ENCODE measurements at places on chromosomes 6 and 20. TPM values are rescaled to one million over a fixed set of nuclear protein-coding genes. Genes with fewer than 3 reads are reported as not detected.

- DNase-seq = peak; percentile 26
These were observed 145.5 kb upstream of the LAMP5 start for GRCh38 chr20:9368893-9369292.

DNA sequence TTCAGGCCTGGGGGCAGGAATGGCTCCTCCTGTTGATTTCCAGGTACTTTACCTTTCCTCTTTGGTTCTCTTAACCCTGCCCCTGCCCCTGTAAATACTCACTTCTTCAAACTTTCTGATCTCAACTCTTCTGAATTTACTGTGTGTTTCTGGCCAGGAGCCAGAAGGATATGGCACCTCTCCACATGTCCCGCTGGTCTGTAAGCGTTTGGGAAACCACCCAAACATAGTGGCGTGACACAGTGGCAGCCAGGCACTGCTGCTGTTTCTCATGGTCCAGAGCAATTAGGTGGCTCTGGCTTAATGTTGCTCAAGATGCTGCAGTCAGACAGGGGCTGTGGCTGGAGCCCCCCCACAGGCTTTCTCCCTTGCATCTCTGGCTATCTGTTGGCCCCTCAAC lies 374.5 kb downstream of the RNGTT start:
- DNase-seq = no peak

GRCh38 chr20:64111841-64112641 lies 4.7 kb upstream of the NPBWR2 start:
- no peak for DNase-seq

- DNase-seq = no peak
These were observed 15.9 kb downstream of the BCL2L1 start for GRCh38 chr20:31706607-31707257.

DNA sequence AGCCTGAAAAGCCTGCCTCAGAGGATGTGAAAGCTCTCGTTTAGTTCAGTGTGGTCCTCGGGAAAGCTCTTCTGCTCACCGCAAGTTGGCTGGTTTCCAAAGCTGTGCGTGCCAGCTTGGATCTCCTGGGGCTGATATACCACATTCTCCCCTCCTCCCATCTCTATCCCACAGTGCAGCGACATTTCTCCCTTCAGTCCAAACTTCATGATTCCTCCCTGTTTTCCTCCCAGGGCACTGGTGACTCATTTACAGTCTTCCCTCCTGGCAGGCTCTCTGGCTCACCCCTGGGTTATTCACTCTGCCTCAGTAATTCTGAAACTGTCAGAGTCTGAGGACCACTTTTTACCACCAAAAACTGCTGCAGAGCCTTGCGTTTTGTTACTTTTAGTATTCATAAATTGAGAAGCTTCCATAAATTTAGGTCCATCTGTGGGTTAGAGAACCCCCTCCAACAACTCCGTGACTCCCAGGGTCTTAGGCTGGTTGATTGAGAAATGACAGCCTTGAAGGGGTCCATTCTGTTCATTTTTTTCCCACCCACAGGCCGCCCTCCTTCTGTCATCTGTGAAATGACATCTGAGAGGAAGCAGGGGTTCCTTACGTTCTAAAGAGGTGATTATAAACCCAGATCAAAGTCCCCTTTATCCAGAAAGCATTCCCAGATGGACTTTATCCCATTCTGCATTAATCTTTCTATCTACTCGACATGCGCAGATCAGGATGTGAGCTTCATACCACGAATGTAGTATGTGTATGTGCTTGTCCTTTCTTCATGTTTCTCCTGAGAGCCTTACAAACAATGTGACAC lies 6.1 kb downstream of the TRIM10 start:
- DNase-seq = no peak

GRCh38 chr20:41133709-41134361 lies 3.5 kb upstream of the PLCG1 start:
- DNase-seq = no peak

- no peak for DNase-seq
These were observed 38.8 kb downstream of the SUMO4 start for GRCh38 chr6:149438855-149439254.

DNA sequence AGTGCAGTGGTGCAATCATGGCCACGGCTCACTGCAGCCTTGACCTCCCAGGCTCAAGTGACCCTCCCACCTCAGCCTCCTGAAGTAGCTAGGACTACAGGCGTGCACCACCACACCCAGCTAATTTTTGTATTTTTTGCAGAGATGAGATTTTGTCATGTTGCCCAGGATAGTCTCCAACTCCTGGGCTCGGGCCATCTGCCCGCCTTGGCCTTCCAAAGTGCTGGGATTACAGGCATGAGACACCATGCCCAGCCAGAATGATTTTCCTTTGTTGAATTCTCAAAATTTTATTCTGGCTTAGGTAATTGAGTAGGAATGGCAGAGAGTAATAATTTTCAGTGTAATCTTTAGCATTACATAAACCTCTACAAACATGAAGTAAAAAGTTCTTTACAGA lies 37.1 kb downstream of the SLC16A10 start:
- DNase-seq = no peak

Gene SSTR4
- polyA plus RNA-seq = 0.89 TPM

Gene HCRTR2
- 4.9 TPM for polyA plus RNA-seq

Gene BTNL2
- polyA plus RNA-seq = 0.67 TPM

Gene SNAP91
- 153 TPM for polyA plus RNA-seq

Gene NKX2-2
- 37.9 TPM for polyA plus RNA-seq

Data from spinal cord (tissue), 10 donors.